ENCODE measurements at places on chromosomes 1 and 21.

DNA sequence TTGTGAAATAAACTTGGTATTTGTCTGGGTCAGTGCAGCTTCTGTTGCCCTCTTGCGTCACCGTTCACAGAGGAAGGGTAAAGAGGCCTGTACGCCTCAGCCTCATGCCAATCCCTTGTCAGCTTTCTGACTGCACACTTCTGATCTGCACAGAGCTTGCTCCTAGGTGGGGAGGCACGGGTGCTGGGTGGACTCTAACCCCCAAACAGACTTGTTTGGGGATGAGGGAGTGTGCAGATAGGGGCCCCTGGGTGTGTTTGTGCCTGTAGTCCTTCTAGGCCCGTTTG lies 803 bp upstream of the B4GALT2 start:
- DNase-seq: no peak

DNA sequence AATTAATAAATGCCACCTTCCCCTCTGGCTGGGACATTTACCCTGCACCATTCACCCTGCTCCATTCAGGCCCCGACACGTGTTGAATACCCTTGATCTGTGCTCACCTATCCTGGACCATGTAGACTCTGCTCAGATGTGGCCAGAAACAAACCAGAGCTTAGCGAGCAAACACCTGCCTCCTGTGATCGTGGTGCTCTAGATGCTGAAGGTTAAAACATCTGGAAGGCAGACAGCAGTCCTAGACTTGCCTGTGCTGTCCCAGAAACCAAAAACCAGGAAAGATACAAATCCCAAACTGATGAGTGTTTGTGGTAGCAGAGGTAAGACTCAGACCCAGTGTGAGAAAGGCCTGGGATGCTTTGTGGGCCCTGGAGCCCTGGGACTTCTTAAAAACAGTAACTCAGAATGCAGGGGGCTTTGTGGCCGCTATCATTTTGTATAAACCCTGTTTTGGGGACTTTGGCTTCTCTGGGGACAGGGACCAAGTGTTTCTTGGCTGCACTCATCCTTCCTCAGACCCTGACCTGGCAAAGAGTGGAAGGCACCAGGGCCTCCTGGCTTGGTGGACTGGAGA lies 99.6 kb downstream of the DMRTB1 start:
- DNase-seq: no peak

DNA sequence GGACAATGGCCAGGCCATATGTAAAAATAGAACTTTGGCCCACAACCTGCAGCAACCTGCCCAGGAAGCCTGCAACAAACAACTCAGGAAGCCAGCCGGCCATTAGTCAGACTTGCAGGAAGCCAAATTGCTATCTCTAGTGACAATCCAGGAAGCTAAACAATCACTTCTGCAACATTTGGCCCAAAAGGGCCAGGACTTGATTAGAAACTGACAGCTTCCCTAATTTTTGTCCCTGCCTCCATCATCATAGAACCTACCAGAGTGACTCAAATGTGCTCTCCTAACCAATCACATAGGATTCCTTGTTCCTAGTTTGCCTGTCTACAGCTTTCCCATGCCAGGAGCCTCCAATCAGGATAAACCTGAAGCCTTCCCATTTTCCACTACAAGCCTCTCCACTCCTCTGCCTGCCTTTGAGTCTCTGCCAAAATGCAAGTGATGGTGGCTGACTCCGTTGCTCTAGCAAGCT lies 639.3 kb downstream of the PTPRU start:
- DNase-seq: no peak

- no peak for DNase-seq
Measured at GRCh38 chr1:172321451-172321850, 99.0 kb upstream of the C1orf105 start.

DNA sequence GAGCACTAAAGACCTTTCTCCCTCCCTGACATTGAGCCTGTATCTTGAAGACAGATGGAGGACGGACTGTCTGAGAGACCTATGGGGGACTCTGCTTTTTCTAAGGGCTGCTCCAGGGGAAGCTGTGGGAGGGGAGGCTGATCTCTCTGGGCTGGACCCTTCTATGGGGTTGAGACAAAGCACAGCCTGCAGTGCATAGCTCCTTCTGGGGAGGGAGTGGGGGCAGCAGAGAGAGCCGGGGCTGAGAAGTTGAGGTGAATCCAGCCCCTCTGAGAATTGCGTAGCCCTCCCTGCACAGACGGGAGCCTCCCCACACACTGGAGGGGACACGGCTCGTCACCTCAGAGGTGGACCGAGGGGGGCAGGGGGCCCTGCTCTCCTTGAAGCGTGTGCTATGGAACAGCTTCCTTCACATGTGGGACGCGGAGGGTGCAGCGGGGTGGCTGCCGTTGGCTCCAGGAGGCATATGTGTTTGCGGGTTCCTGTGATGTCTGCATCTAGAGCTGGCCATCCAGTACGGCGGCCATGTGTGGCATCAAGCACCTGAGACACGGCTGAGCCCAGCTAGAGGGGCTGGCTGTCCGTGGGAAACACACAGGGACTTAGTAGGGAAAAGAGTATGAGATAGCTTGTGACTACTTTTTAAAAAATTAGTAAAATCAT lies 299.1 kb downstream of the CAMTA1 start:
- no peak for DNase-seq

DNA sequence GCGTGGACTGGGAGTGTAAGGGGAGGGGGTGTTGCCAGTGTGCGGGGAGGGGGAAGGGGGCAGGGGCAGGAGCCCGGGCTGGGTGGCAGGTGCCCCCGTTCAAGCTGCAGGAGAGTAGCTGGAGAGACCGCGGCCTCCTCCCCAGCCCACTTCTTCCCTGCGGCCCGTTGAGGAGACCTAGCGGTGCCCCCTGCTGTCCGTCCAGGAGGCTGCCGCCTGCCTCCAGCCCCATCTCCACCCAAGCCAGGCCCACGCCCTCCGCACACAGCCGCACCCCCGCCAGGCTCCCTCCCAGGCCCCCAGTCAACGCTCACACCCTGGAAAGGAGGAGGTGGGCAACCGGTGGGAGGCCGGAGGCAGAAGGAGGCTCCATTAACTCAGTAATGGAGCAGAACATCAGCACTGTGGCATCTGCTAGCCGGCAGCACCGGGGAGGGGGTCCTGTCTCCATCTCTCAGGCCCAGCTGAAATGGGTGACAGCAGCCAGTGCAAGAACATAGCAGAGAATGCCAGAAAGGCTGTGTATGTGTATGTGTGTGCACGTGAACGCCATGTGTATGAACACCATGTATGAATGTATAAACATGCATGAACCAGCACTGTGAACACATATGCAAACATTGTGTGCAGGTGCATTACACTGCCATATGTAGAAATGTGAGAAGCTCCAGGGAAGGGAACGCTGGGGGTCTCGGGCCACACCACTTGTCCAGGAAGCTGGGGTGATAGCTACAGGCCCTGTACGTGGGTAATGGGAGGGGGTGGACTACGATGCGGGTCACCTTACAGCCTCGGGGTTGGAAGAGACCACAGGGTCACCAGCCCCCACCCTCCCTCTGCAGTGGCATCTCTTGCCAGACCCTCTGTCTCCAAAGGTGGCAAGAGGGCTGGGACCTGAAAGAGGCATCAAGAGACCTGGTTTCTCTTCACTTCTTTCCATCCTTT lies 84.6 kb downstream of the SYT2 start:
- DNase-seq: peak; percentile 80
